ENCODE measurements at places on chromosomes 1 and 21.

DNA sequence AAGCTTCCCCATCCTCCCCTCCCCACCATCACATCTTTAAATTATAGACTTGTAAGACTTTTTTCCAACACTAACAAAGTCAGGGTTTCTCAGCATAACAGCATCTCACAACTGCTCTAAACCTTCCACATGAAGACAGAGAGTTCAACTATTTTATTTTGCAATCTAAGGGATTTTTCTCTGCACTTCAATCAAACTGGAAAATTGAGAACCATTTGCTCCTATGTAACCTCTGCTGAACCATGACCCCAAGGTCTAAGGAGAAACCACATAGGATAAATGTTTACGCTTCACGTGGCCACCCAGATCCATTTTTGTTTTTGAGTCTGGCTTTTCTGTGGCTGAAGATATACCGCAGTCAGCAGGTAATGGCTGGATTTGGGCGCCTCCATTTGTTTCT, 13.2 kb downstream of the ERRFI1 start:
- no peak for DNase-seq

- DNase-seq, result peak; percentile 54
Observed at GRCh38 chr21:45323487-45324311, 36.0 kb upstream of the POFUT2 start.

- no peak for DNase-seq
Observed at GRCh38 chr1:201219481-201220387, 29.1 kb downstream of the IGFN1 start.

- no peak for DNase-seq
Observed at GRCh38 chr1:27547220-27548116, 56.5 kb downstream of the AHDC1 start.

DNA sequence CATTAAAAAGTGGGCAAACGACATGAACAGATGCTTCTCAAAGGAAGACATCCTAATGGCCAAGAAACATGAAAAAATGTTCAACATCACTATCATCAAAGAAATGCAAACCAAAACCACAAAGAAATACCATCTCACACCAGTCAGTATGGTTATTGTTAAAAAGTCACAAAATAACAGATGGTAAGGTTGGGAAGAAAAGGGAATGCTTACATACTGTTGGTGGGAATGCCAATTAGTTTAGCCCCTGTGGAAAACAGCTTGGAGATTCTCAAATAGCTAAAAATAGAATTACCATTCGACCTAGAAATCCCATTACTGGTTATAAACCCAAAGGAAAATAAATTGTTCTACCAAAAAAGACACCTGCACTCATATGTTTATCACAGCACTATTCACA, 369.4 kb downstream of the KCNH1 start:
- DNase-seq, result peak; percentile 60

DNA sequence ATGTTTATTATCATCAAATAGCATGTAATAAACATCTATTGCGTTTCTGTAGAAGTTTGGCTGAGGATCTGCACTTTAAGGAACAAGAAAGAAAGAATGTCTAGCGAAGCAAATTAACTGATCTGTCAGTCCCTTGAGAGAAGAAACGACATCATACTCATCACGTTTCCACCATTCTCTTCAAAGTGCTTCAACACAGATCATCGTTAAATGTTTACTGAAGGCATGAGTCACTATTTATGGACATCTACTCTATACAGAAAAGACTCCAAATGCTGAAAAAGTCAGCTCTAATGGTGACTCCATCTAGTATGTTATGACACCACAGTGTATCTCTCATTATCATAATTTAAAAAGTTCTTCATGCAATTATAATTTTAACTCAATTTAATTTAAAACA, 369.1 kb downstream of the RGS7 start:
- DNase-seq, result no peak

- DNase-seq, result peak; percentile 28
Observed at GRCh38 chr1:220696863-220697231, 6.7 kb downstream of the C1orf115 start.

Measured in AG10803 (cell line).